ENCODE measurements at places on chromosomes 11 and 22.

- DNase-seq, result no peak
Observed at GRCh38 chr11:17840101-17840548, 105.5 kb downstream of the KCNC1 start.

- DNase-seq, result no peak
Observed at GRCh38 chr11:28488336-28488735, 380.1 kb downstream of the METTL15 start.

- DNase-seq, result no peak
Observed at GRCh38 chr11:86144846-86145245, 76.0 kb upstream of the PICALM start.

- DNase-seq, result no peak
Observed at GRCh38 chr11:122287401-122287800, 171.4 kb upstream of the BLID start.

DNA sequence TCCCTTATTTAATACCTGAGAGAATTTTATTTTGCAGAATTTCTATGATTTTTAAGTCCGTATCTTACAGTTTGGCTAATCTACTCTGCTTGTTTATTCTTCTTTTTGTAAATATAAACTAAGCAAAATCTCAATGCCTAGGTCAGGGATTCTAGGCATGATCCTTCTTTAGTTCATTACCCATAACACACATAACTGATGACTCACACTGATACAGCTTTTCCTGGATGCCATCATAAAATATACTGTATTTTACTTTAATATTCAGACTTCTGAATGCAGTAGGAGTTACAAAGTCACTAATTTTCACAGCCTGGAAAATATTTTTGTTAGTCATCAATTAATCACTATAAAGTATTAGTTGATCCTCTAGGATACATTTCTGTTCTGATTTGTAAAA lies 898.2 kb upstream of the RAG2 start:
- DNase-seq, result peak; percentile 15

Measured in fibroblast of skin of right biceps (primary cell).